Endothelial cell (in vitro differentiated cells): ENCODE measurements at places on chromosomes 2 and 18. TPM values are rescaled to one million over a fixed set of nuclear protein-coding genes. Genes with fewer than 3 reads are reported as not detected.

Gene ANKRD30BL
- not detected for total RNA-seq

DNA sequence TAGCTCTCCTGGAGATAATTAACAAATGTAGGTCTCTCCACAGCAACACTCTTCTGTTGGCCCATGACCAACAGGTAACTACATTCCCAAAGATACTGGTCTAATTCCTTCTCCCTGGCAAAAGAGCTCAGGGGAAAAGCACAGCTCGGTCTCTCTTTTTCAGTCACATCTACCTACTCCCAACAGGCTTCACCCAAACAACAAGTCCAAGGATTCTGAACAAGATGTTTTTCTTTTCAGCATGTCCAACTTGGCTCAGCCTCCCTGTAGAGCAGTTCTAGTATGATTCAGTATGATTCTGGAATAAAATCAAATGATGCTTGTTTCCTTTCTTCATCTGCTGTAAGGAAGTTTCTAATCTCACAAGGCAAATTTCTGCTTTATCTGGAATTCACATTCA lies 1704.8 kb upstream of the PIK3C3 start:
- no peak for DNase-seq

DNA sequence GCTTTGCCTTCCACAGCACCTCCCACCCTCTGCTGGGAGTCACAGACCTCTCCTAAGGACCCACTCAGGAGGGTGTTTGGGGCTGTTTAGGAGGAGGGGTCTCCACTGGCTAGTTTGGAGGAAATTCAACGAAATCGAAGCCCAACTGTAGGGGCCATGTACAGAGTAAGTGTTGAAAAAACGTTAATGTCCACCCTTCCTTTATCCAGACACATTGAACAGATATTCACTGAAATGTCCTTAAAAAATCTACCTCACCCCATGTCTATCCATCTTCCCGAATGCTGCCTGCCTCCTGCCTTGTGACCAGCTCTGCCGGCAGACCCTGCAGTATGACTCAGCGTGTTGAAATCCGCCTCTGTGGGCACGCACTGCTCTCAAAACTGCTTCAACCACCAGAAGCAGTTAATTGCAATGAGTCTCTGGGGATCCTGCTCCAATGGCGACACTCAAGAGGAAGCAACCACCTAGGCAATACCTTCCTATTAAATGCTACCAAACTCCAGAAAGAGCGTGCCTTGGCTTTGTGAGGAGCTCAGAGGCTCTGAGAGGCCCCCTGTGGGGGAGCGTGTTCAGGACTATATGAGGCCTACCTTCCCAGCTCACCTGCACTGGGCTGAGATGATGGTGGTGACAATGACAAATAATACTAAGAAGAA lies 61.4 kb upstream of the RTN4 start:
- DNase-seq = no peak

DNA sequence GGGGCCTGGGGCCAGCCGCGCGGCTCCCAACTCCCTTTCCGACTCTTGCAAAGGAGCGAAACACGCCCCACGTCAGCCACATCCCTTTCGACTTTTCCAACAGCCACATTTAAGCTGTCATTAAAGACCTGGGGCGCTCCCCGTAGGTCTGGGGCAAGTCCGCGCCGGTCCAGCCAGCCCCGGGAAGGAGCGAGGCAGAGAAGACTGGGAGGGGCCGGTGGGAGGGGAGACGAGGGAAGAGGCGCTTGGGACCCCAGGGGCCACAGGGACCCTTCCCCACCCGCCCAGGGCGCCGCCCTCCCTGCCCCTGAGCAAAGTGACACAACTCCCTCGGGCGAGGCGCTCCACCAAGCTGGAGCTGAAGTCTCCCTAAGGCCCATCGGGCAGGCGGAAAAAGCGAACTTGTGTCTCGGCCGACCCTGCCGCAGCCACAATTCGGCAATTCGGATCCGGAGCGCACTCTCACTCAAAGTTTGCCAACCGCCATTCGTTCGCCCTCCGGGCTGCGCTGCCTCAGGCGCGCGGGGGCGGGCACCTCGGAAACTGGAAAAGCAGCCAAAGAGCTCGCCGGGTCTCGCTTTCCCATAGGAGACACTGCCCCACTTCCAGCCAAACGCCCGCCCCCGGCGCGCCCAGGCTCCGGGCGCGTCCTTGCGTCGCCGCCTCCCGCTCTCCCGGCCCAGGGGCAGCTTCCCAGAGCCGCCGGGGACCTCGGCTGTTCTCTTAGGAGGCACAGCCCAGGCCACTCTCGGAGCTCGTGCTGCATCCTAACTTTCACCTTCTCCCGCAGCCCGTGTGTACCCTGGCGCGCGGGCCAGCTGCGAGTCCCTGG lies 1.1 kb upstream of the KCTD1 start:
- peak; percentile 41 for DNase-seq

DNA sequence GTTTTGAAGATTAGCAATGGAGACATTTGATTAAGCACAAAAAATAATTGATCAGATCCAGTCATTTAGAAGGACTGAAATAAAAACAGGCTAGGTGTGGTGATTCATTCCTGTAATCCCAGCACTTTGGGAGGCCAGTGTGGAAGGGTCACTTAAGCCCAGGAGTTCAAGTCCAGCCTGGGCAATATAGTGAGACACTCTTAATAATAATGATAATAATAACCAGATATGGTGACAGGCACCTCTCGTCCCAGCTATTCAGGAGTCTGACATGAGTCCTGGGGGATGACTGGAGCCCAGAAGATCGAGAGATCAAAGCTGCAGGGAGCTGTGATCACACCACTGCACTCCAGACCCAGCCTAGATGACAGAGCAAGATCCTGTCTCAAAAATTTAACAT lies 3.5 kb upstream of the FN1 start:
- no peak for DNase-seq

Gene ANKRD53
- 0.56 TPM for total RNA-seq

GRCh38 chr2:201987426-201987825 lies 46.2 kb upstream of the FZD7 start:
- no peak for DNase-seq

- no peak for DNase-seq
Observed at GRCh38 chr2:161068670-161069069, 91.6 kb upstream of the TANK start.

Gene WDR43
- total RNA-seq = 33.5 TPM

- DNase-seq = no peak
Observed at GRCh38 chr2:156947261-156947660, 310.2 kb upstream of the GALNT5 start.

DNA sequence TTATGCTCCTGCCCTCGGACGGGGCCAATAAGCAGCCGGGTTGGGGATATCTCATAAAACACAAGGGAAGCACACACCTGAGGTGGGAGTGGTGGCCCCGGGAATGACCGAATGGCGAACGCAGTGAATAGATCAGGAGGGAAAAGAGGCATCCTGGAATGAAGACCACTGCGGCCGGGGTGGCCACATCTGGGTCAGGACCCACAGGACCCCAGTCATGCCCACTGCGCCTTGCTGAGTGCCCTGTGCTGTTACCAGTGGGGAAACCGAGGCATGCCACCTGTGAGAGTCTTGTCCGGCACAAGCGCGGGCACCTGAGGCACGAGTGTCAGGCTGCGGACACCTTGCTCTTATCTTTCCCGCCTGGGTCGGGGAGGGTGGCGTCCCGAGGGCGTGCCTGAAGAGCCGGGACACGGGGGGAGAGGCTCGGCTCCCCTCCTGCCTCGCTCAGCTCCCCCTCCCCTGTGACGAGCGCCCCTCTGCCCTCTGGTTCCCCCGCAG lies 1.6 kb downstream of the PDCD1 start:
- no peak for DNase-seq

Gene GRP
- not detected for total RNA-seq

DNA sequence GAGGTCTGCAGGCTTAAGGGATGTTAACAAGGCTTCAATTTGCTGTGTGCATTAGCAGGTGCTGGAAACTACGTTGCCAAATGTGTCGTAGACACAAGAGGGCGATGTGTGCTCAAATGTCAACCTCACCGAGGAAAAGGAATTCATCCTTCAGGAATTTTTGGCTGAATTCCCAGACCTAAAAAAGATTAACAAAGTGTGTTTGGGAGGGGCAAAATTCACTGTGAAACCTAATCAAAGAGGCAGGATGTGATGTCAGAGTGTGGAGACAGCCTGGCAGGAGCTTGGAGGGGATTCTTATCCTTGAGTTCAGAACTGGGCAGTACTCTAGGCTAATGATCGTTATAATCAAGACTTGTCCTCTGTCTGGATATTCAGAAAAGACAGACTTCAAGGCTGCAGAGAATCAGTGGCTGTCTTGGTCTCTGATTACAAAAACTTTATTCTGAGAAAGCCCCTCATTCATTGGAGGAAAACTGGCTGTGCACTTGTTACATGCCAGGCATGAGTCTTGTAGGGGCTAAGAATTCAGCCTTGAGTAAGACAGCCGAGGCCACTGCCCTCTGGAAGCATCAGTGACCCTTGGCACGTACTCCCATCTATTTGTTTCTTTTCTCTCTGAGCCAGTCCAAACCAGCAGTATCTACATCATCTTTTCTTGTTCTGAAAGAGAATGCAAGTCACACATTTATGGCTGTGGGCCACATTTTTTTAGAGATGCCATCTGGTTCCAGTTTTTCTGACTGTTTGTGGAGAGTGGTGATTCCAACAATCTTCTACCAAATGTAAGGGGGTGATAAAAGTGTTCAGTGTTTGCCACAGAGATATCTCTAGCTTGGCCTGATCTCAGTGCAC lies 18.7 kb upstream of the SCYGR1 start:
- peak; percentile 60 for DNase-seq

Gene CHRNG
- total RNA-seq = not detected

DNA sequence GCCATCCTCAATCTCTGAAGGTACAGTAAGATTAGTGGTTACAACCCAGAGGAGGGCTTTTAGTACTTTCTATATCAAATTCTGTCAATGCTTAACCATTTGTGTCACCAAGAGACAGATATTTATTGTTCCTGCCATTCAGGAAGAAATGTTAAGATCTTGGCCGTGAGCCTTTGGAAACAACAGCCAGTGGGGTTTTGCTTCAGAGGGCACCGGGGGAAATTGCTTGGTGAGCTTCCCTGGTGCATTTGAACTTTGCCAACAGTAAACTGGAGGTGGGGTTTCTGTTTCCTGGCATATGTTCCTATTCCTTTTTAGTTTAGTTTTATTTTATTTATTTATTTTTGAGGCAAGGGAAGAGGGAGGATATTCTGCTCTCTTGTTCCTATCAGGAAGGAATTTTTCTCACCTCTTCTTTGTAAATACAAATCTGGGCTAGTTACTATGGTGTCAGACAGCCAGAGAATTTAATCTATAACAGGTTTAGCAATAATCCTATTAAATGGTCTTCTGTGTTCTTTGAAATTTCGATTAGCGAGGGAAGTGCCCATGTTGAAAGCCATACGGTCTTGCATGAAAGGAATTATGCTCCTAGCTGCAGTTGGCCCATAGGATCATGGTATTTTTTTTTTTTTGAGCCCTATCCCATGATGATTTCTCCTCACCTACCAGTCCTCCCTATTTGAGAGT lies 95.7 kb downstream of the MAIP1 start:
- no peak for DNase-seq

GRCh38 chr18:30903566-30903965 lies 139.0 kb downstream of the DSC3 start:
- no peak for DNase-seq

GRCh38 chr18:76970770-76971559 lies 148.6 kb downstream of the ZNF236 start:
- DNase-seq = no peak

DNA sequence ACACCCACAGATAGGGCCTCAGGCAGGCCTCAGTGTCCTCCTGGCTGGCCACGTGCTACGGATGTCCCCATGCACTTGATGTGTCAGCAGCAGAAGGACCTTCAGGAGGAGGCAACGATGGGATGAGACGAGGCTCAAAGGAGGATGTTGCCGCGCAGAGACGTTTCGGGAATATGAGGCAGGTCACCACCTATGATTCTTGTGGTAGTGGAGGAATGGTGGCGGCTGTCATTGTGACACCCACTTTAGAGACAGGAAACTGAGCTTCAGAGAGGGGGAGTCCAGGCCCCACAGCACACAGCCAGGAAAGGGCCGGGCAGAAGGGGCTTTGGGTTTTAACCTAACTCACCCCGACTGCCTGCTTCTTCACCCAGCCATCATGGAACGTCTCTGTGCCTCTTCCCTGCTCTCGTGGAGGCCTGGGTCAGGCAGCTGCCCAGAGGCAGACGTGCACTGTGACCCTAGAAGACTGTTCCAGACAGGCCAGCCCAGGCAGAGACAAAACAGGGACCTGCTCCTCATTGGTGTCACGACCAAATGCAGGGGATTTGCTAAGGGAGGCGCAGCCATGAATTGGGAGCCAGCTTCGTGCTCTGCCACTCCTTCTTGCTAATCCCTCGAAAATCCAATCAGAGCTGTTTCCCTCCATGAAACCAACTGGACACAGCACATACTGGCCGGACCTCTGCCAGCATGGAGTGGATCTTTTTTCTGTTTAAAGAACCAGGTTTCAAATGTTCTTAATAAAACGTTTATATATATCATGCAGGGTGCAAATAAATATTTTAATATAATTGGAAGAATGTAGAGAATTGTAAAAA lies 169.2 kb downstream of the ASB1 start:
- no peak for DNase-seq

GRCh38 chr2:24073816-24074215 lies 2.3 kb downstream of the SF3B6 start:
- DNase-seq = no peak

Gene SRSF7
- 137 TPM for total RNA-seq

GRCh38 chr2:150591496-150592285 lies 104.2 kb upstream of the RND3 start:
- no peak for DNase-seq

GRCh38 chr2:8877332-8877731 lies 39.9 kb upstream of the KIDINS220 start:
- DNase-seq = no peak

DNA sequence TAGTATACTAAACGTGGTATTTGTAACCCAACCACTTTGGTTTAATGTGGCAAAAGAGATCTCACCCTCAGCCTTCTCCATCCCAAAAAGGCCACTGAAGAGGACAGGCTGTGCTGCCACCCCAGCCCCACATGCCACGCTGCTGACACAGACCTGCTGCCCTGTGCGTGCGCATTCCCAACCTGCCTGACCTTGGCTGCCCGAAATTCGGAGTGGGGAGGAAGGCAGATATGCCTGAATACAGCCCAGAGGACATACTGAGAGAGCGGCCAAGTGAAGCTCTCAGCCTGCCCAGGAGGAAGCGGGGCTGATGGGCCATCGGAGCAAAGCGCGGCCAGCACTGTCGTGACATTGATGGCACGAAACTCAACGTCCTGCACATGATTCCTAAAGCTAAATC lies 70.0 kb downstream of the HDAC4 start:
- DNase-seq = no peak

Gene CETN1
- not detected for total RNA-seq

DNA sequence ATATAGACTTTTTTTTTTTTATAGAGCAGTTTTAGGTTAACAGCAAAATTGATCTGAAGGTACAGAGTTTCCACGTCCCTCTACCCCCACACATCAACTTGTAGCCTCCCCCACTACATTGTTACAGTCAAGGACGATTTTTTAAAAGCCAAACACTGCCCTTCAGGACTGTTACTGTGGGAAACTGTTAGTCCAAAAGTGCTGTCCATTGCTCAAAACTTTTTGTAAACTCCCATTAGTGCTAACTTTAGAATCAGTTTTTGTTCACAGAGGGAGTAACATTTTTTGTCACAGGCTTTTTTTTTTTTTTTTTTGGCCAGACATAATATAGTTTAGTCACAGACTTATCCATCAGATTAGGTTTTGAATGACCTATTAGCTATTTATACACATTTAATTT lies 24.1 kb downstream of the ELP2 start:
- DNase-seq = no peak
